ENCODE measurements at places on chromosomes 5 and 9.

GRCh38 chr5:129361441-129362025, 98.6 kb upstream of the ADAMTS19 start:
- no peak for DNase-seq

DNA sequence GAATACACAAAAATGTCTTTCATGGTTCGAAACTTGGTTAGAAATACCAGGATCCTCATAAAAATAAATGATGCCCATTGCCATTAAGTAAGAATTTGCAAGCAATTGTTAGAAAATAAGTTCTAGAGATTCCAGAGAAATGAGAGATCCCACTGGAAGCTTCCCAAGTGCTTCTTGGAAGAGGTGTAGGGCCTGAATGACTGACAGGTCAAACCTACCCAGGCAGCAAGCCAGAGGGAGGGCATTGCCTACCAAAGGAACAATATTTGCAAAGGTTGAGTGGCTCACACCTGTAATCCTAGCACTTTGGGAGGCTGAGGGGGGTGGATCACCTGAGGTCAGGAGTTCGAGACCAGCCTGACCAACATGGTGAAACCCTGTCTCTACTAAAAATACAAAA, 777.0 kb upstream of the WWC1 start:
- no peak for DNase-seq

GRCh38 chr5:33772380-33772897, 119.4 kb downstream of the ADAMTS12 start:
- DNase-seq: no peak

DNA sequence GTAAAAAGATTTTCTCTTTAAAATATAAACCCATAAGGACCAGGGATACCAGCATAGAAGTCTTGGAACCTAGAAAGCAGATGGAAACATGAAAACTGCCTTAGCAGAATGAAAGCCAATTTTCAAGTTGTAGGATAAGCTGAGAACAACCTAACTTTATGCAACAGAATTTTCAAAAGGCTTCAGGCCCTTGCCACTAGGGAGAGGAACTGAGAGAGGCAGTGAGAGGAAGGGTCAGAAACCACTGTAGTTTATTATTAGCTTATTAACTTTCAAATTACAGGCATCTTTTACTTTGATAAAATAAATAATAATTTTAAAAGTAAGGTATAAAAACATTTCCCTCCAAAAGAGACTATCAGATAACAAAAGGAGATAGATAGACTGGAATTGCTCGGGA, 33.4 kb downstream of the FAM81B start:
- no peak for DNase-seq

GRCh38 chr5:116404016-116404415, 170.6 kb downstream of the SEMA6A start:
- DNase-seq: no peak

DNA sequence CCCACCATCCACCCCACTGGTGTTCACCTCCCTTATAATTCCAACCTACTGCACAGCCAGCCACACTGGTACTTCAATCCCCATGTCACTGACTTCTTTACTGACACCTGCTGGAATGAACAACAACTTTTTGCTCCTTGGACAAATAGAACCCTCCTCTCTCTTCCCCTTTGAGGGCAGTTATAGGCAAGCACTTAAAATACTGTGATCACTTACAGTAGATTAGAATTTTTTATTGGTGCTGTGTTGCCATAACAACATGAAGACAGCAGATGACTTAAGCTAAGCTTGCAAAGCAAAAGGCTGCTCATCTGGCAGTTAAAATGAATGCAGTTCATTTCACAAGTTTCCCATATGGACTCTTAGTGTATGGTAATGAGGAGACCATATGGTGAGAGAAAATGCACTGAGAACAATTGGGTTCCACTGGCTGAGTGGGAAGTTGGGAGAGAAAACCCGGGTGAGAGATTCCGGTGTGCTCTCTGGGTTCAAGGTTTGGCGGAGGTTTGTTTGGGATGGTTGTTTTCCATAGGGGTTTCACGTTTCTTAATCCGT, 374.3 kb downstream of the EBF1 start:
- no peak for DNase-seq

- DNase-seq: no peak
Observed at GRCh38 chr5:147912011-147912410, 5.7 kb upstream of the C5orf46 start.

- DNase-seq: no peak
Observed at GRCh38 chr5:31187591-31187990, 5.9 kb upstream of the CDH6 start.

DNA sequence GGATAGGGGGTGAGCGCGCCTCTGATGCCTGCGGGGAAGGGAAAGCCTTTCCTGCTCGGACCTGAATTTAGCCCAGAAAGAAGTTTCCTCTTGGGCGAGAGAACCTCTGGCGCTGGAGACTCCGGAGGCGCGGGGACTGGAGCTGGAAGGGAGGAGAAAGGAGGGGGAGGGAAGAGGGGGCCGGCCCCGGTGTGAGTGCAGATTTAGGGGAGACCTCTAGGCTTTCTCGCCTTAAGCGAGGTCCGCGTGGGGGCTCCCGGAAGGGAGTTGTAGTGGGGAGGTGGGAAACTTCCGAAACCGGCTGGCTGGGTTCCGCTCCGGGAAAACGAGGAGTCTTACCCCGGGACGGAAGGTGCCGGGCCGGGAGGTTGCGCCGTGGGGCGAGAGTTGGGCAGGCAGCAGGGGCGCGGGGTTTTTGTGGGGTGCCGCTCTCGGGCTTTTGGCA, 1.3 kb downstream of the PCSK5 start:
- no peak for DNase-seq

- no peak for DNase-seq
Observed at GRCh38 chr5:24353611-24354010, 291.2 kb downstream of the CDH10 start.

DNA sequence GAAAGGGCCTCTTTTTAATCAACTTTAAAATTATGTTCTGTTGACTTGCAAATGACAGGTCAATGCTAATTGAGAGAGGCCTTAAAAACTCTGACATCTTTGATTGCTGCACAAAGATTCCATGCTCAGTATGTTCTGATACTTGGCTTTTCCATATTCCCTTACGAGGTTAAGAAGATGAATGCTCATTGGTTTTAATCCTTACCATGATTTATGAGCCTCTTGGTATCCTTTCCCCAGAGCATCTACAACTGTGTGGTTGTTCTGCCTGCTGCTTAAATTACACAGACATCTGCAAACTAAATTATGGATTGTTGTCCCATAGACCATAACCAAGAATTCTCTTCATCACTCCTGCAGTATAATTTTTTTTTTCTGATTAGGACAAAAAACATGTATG, 352.6 kb downstream of the CDH12 start:
- DNase-seq: no peak

DNA sequence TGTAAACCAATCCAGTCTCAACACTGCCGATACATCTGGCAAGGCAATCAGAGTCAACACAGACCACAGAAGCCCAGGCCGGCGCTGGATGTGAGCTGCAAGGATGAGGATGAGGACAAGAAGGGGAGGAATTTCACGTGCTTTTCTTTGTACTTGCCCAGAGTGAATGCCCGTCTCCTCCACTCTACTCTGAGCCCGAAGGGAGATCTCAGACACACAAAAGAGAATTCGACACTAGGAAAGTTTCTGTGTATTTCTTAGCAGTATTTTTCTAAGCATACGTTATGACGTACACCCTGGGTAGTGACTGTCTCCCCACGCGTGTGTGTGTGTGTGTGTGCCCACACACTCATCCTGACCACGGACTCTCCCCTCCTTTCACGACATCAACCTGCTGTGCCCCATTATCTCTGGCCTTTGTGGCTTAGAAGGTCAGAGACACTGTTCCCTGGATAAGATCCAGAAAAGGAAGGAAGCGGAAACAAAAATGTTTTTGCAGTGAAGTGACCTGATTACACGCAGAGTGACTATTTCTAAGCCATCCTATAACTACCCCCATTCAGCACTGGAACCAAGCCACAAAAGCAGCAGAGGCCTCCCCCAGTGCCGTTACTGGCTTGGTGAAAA, 227.3 kb upstream of the DAPK1 start:
- DNase-seq: no peak

DNA sequence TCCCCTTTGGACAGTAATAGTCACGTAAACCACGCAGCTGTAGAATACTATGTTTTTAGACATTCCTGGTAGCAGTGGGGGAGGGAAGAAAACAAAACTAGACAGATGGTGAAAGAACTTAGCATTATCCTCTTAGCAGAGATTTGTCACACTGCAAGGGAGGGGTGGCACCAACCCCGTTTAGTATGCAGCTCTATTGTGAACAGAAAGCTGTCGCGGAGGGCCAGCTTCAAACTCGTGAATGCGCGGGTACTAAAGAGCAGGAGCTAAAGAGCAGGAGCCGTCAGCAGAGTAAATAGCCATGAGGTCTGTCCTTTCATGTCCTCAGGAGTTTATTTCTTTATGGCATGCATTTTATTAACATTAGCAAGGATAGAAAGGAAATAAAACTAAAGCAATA, 141.9 kb upstream of the SLC12A2 start:
- no peak for DNase-seq

GRCh38 chr5:115430374-115430773, 114.2 kb downstream of the FEM1C start:
- DNase-seq: no peak

DNA sequence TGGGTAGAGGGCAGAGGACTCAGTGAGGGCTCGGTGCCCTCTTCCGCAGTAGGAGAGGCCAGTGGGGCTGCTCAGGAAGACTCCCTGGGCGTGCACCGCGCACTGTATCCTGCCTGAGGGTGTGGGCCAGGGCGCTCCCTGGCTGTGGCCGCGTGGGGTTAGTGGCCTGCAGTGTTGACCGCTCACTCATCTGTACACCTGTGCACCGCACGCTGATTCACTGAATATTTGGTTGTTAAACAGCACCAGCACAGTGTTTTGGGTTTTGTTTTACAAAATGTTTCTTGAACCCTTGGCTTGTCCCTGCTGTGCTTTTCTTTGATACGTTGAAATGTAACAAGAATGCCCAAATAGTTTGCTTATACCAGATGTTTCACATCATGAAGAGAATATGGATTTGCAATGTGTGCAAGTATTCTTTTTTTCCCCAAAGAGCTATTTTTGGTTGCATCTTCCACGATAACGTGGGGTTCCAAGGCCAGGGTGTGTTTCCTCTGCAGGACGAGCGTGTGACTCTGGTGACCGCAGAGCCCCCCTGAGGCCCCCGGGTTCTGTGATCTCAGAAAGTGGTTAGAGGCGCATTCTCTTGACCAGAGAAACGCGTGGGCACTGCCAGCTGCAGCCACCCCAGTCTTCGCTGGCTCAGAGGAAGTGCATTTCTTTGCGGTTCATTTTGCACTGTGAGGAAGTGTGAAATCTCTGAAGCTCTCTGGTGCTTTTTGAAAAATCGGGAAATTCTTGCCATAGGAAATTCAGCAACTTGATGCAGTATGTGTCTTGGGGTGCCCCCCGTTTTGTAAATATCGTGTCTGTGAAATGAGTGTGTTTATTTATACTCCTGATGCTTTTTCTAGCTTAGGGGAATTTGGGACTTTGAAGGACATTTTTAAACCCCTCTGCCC, 46.9 kb downstream of the AHRR start:
- no peak for DNase-seq

GRCh38 chr5:1526681-1527131, 2.9 kb upstream of the LPCAT1 start:
- DNase-seq: no peak

DNA sequence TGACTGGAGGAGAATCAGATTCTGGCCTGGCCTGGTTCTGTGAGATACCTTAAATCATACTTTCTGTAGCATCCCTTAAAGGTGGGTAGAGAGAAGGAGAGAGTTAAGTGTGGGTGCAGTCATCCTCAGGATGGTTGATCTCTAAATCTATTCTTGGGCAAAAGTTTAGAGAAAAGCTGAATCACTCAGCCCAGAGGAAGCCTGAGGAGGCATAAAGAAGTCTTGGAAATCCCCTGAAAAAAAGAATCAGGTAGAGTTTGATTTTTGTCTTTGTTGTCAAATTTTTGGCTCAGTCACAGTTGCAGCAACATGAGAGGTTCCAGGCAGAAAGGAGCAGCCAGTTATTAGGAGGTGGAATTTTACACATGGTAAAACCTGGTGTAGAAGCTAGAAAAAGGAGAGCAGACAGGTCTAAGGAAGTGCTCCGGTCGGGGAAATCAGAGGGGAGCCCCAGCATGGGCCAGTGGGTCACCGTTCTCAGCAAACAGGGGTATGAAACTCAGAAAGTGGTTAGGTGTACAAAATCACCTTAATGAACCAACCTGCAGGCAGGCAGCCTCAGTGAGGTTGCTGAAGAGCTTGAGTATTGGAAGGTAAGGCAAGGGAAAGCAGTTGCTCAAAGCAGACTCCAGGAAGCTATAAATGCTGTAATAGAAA, 116.2 kb upstream of the CNTLN start:
- no peak for DNase-seq

DNA sequence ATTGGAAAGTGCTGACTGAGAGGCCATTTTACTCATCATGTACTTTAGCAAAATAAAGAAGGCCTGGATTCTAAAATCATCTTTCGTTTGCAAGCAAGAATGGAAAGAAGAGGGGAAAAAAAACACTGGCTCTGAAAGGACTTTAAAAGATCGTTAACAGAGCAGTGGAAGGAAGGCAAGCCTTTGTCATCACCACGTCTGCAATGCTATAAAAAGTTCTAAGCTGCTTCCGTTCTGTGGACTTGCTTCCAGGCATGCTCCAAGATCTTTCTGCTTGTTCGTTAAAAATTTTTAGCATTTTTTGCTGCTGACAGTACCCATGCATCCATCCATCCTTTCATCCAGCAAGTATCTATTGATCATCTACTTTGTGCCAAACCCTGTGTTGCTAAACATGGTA, 226.5 kb downstream of the GABBR2 start:
- DNase-seq: no peak

DNA sequence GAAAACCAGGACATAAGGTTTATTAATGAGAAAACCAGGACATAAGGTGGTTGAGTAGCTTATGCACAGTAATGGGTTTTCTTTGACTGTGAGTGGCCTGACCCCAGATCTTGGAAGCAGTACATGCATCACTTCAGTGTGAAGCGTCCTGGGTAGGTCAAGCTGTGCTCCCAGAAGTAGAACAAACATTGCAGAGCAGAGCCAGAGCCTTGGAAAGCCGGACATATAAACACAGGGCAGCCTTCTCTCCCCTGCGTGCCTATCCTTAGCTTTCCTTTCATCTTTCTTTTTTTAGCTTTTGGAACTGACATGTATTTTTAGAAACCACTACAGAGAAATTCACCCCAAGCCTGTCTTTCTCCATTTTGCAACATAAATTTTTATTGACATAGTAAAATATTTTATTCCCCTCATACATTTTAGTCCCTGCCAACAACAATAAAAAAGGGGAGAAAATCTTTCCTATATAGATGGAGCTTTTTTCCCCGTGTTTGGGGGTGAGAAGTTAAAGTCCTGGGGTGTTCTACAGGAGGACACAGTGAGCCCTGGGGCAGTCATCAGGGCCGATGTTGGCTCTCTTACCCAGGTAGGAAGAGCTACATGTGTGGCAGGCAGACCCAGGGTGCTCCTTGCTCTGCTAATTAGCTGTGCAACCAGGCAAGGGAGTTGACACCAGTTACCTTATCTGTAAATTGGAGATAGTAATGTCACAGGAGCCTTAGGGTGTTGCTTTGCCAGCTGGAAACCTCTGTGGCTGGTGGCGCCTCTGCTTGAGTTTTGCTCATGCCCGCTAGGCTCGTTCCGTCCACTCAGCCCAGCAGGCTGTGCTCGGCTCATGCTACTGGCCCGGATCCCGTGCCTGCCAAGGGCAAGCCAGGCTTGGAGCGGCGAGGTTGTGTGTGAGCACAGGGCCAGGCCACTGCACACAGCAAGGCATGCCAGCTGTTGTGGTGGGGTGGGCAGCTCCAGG, 389.6 kb downstream of the KDM4C start:
- DNase-seq: no peak
